ENCODE measurements at places on chromosomes 12 and 14.

DNA sequence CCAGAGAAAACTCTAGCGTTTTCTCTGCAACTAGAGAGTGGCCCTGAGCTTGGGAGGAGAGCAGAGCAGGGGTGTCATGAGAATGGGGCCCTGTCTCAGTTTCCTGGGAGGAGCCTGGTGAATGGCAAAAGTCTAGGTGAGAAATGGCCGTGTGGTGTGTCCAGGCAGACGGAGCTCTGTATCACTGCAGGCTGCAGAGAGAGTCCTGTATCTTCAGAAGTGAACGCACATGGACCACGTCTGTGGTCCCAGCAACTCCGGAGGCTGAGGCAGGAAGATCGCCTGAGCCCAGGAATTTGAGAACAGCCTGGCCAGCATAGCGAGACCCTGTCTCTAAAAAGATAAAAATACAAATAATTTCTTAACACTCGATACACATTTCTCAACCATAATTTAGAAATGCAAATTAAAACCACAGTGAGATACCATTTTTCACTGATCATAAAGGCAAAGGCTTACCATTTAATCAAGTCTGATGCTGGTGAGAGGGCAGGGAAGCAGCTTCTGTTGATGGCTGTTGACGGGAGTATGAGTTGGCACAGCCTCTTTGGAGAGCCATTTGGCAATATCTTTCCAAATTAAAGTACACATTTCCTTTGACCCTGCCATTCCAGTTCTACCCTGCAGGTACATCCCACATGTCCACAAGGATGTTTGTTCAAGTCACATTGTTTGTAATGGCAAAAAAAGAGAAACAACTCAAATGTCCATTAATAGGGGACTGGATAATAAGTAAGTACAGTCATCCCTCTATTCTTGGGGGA lies 51.0 kb downstream of the NFKBIA start:
- DNase-seq, result no peak

GRCh38 chr12:8629486-8630033 lies 16.9 kb upstream of the AICDA start:
- DNase-seq, result no peak

- no peak for DNase-seq
Measured at GRCh38 chr12:94571556-94571955, 78.8 kb downstream of the TMCC3 start.

DNA sequence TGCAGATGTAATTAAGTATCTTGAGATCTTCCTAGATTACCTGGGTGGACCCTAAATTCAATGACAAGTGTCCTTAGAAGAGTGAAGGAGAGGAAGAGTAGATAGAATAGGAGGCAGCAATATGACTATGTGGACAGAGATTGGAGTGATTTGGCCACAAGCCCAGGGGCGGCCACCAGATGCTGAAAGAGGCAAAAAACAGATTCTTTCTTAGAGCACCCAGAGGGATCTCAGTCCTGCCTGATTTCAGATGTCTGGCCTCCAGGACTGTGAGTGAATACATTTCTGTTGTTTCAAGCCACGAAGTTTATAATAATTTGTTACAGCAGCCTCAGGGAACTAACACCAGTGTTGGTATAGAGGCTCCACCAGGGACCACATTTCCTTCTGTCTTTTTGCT lies 67.3 kb downstream of the DACT1 start:
- no peak for DNase-seq

DNA sequence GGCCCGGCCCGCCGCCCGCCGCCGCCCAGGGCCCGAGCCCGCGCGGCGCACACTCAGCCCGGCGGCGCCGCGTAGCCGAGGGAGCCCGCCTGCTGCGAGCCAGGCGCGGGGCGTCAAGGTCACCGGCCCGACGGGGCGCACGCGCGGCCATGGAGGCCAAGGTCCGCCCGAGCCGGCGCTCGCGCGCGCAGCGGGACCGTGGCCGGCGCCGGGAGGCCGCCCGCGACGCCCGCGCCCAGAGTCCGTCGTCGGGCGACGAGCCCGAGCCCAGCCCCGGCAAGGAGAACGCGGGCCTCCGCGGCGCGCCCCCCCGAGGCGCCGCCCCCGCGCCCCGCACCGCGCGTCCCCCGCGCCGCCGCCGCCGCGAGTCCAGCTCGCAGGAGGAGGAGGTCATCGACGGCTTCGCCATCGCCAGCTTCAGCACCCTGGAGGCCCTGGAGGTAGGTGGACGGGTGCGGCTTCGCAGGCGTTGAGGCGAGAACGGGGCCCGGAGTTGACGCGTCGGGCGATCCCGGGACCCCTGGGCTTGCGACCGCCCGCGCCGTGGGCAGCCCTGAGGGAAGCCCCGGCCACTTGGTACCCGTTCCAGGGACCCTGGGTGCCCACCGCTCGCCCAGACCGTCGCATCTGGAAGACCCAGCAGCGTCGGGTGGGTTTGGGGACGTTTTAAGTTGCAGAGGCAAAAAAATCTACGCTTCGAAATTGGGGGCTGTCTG lies 629 bp downstream of the FBRSL1 start:
- no peak for DNase-seq

- DNase-seq, result no peak
Measured at GRCh38 chr14:50022661-50023060, 93.7 kb downstream of the VCPKMT start.

DNA sequence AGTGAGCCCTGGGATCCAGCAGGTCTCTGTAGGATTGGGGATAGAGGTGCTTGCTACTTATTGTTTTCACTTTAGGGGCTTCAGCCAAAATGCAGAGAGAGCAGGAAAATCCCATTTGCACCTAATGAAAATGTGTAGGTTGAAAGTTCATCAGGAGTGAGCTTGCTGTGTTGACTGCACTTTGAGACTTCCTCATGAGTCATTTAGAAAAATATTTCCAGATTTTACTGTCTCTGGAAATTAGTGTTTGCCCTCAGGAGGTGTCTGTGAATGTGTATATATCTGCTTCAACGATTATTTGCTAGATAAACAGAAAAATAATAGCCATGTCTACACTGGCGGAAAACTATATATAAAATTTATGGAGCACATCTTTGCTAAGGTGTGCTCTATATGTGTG lies 159.3 kb downstream of the CAND1 start:
- no peak for DNase-seq

GRCh38 chr14:100426314-100426713 lies 103.2 kb downstream of the SLC25A47 start:
- DNase-seq, result no peak

DNA sequence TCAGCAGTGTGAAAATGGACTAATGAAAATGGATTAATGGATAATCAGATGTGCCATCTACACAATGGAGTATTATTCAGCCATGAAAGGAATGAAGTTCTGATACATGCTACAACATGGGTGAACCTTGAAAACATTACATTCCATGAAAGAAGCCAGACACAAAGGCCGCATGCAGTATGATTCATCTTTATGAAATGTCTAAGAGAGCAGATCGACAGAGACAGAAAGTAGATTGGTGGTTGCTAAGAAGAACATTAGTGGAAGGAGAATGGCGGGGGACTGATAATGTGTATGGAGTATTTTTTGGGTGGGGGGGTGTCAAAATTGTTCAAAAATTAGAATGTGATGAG lies 47.3 kb downstream of the PRKAB1 start:
- DNase-seq, result no peak

DNA sequence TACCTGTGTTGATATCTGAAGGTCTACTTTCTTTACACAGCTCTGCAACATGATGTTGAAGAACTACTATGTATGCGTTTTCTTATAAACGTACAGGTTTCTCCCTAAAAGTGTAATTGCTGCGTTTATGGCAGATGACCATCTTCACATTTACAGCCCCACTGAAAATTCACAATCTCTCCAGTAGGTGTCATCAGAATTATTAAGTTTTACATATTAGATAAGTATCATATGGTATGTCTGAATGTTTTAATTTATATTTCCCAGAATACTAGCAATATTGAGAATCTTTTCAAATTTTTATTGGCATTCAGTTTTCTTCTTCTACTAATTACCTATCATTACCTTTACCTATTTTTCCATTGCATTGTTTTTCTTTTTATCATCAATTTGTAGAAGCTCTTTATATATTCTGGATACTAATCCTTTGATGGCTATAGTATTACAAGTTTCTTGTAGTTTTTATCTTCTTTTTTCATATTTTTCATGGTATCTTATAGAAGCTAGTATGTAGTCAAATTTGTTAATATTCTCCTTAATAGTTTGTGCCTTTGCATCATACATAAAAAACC lies 123.5 kb downstream of the CAPZA3 start:
- DNase-seq, result no peak

- no peak for DNase-seq
Measured at GRCh38 chr14:104036212-104036611, 49.3 kb upstream of the ASPG start.

- DNase-seq, result no peak
Measured at GRCh38 chr12:459430-460258, at the start of gene B4GALNT3. B4GALNT3 (plus strand) TSS chr12:459939; CDS start chr12:460377, 438 bp downstream.

DNA sequence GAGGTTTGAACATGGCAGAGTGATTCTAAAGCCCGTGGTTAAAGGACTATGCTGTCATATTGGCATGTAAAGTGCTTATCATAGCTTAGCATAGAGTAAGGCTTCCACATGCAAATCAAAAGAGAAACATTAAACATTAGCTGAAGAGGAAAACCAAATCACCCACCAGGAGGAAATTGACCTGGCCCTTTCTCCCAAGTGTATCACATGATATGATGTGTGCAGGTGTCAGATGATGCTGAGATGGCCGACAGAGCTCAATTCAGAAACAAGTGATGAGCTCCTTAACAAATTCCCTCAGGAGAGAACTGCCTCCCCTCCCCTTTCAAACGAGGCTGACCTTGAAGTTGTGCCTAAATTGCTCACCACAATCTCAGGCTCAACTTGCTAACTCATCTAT lies 217.1 kb upstream of the BTG1 start:
- no peak for DNase-seq

DNA sequence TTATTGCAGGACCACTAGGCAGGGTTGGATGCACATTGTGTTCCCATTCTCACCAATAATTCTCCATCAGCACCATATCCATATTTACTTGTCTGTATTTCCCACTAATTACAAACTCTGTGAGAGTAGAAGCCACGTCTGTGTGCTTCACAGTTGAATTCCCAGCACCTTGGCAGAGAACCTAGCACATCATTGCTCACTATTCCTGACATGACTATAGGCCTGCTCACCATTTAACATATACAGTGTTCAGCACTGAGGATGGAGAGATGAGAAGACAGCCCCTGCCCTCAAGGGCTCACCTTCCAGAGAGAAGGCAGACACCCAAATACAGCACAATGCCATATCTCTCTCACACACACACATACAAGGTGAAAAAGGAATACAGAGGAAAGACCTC lies 5.0 kb downstream of the DAD1 start:
- DNase-seq, result no peak

DNA sequence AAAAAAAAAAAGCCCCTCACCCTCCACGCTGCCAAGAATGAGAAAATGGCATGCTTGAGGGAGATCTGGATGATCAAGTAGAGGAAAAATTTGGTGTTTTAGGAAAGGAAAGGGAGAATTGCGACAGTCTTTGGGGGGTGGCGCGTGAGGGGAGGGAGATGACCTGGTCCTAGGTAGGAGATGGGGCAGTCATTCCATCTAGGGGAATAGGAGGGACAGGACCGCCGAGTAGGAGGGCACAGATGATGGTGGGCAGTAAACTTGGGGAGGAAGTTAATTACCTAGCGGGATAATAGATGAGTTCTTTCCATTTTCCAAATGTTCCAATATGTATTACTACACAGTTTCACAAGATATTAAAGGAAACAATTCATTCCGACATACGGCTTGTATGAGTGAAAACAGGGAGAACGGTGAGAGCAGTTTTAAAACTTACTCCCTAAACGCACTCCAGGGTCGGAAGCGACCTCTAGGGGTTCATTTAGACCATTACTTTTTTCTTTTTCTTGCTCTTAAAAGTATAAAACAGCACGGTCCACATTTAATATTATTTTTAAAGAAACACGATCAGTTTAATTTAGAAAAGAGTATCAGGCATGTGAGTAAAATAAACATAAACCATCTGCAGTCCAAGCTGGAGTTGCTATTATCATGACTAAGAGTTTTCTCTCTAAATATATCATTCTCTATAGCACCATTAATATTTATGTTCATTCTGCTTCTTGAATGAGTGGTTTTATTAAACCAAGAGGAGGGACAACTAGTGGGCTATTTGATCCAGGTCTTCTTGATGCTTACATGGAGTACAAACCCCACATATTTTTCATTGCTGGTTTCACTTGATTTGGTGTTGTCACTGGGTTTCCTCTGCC lies 3.0 kb upstream of the FNTB start:
- no peak for DNase-seq

- DNase-seq, result no peak
Measured at GRCh38 chr12:131002216-131002631, 48.5 kb downstream of the ADGRD1 start.

DNA sequence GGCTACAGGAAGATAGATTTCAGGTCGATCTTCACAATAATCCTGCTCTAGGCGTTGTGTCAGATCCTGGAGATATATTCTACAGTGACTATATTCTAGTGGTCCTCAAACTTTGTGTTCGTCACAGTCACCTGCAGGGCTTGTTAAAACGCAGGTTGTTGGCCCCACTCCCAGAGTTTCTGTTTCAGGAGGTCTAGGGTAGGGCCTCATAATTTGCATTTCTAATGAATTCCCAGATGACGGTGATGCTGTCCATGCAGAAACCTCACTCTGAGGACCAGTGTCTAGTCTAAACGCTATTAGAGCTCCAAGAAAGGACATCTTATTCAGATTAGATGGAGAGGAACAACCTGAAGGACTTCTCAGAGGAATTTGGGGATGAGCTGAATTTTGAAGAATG lies 13.2 kb upstream of the SLC6A13 start:
- DNase-seq, result no peak

DNA sequence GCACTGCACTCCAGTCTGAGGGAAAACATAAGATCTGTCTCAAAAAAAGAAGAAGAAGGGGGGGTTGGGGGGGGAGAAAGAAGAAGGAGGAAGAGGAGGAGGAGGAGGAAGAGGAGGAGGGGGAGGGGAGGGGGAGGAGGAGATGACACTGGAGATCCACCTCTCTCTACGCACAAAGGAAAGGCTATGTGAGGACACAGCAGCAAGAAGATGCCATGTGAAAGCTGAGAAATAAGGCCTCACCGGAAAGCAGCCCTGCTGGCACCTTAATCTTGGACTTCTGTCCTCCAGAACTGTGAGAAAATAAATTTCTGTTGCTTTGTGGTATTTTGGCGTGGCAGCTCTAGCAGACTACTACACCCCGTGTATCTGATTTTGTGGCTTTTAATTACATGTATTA lies 477.9 kb downstream of the MED13L start:
- no peak for DNase-seq

DNA sequence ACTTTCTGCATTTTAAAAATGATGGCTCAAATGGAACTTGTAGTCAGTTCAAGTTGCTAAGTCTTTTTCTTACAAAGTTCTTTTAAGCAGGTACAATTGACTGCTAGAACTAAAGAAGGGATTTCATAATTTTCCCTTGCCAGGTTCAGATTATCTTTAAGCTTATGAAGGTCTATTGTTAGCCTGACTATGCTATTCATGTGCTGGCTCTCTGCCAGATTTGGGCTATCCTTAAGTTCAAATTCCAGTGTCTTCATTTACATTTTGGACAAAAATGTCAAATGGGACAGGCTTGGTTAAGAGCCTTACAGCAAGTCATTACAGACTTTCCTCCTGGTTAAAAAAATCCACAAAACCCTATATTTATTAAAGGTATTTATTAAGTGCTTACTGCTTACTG lies 42.3 kb downstream of the INSM2 start:
- DNase-seq, result no peak
